ENCODE measurements at places on chromosomes 16 and 17.

DNA sequence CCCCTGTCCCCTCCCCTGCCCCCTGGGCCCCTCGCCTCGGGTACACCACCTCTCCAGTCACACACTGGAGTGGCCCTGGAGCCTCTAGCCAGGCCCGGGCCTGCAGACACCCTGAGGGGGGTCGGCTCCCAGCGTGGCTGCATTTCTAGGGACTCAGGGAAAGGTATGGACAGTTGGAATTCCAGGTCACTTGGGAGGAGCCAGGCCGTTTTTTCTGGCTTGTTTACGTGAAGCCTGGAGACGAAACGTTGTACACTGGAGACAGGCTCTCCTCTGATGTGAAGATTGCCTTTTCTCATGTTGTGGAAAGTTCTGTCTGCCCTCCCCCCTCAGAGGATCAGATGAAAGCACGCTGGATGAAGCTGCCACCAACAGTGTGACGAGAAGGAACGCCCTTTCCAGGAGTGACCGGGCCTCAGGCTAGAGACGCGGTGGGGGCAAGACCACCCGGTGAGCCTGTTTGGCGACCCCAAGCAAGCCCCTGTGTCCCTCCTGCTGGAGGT is 4.0 kb upstream of the PPP1R27 start:
- DNase-seq: no peak

DNA sequence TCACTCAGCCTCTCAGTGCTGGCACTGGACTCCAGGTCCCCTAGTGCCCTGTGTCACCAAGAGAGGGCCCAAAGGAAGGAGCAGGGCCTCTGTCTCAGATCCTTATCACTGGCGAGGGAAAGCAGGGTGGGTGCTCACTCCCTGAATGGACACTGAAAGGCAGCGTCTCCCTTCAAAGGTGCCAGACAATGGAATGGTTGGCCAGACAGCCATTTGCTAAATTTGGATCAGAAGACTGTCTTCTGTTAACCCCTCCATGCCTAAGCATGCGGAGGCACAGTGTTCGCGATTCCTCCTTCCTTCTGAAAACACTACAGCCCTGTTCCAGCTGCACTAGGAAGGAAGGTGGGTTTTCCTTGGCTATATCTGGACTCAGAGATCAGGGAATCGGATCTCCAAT is 48.4 kb downstream of the SRCIN1 start:
- DNase-seq: no peak

DNA sequence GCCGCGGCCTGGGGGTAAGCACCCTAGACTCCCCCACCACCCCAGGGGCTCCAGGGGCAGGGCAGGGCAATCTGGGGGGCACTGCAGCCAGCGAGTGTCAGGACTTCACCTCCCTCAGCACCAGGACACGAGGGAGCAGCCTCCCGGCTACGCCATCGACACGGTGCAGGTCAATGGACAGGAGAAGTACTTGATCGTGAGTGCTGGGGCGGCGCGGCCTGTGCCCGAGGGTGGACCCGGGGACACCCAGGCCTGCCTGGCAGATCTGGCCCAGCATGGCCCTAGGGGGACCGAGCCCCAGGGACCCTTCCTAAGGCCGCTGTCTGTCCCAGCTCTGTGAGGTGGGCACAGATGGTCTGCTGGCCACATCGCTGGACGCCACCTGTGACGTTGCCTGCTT is 3.1 kb upstream of the RHBDL1 start:
- DNase-seq: no peak

DNA sequence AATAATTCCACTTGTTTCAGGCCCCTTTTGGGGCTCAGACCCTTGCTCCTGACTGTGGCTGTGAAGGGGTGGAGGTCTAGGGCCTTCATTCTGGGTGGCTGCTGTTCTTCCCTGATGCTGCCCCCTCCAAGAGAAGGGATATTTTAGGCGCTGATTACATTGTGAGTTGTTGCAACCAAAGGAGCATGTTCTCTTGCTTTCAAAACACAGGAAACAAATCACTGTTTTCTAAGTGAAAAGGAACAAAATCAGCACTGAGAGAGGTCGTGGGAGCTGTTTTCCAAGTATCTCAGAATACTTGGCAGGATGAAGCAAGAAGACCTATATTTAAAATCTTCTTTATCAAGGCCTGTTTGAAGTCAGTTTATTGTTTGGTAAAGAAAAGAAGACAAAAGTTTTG is 25.3 kb upstream of the SEC14L1 start:
- peak; percentile 25 for DNase-seq

DNA sequence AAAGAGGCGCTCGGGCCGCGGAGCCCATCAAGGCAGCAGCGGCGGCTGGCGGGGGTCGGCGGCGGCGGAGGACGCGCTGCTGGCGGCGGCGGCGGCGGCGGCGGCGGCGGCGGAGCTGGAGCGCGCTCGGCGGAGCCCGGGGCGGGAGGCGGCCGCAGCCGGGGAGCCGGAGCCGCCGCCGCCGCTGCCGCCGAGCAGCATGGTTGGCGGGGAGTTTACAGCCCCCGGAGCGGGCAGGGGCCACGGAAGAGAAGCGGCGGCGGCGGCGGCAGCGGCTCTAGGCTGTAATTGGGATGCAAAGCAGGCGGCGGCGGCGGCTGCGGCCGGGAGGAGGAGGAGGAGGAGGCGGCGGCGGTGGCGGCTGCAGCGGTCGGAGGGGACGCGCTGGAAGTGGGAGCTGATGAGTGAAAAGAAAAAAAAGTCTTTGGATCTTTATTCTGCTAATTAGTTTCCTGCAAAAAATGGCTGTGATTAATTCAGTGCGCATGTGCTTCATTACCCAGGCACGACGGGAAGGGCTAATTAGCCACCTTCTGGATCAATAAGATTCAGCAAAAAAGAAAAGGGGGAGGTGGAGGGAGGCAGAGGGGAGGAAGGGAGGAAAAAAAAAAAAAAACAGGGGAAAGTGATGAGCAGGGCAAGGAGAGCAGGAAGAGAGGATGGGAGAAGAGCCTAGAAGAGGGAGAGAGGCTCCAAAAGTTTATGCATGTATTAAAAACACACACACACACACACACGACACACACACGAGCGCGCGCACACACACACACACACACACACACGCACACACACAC is 10.9 kb upstream of the ZFHX3 start:
- DNase-seq: peak; percentile 45

- DNase-seq: no peak
Observed at GRCh38 chr17:82303944-82304808, 13.2 kb downstream of the CD7 start.

GRCh38 chr16:85308611-85309540 is 196.6 kb upstream of the CIBAR2 start:
- no peak for DNase-seq

- no peak for DNase-seq
Observed at GRCh38 chr17:41621916-41622315, 2.5 kb downstream of the KRT17 start.

DNA sequence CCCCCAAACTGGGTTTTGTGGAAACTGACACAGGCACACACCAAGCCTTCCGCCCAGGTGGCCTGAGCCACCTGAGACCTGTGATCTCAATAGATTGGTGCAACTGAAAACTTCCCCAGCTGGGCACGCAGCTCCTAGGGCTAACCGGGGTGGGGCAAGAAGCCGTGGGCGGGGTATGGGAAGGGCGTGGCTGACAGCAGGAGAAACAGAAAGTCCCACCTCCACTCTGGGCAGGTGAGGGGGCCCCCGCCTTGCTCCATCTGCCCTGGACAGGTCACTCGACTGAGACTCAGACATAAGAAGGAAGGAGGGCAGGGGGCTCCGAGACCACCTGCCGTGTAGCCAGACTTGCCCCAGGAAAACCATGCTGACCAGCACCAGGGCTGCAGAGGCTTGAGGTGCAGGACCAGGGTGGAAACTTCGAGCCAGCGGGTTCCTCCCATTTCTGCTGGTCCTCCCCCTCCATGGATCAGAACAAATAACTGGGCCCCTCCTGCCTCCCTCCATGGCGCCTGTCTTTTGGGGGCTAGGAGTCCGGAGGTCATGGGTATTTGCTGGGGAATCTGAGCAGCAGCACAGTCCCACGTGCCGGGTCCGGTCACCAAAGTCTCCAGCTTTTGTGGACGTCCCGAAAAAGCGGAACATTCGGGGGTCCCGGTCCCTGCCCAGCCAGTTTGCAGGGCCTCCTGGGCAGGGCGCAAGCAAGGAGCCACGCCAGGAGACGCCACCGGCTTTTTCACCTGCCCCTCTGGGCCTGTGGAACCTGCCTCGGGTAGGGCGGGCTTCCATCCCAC is 1.3 kb downstream of the TIMP2 start:
- peak; percentile 64 for DNase-seq

GRCh38 chr16:5328546-5328945 is 231.0 kb upstream of the EEF2KMT start:
- no peak for DNase-seq

DNA sequence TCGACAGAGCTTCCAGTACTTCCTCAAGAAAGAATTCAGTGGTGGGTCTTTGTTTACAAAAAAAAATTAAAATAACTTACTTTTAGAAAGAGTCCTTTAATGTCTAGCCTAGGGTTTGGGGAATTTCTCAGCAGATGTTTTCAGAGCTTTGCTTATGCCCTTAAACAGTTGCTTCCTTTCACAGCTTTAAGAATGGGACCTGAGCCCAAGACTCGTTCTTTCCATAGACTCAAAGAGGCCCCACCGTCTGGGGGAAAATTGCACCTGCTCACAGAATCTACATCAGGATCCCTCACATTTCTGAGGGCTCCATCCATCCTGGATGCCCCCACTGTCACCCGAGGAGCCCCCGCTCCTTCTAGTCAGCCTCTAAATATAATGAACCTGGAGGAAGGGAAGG is 60.0 kb downstream of the RGS9 start:
- no peak for DNase-seq

GRCh38 chr16:56106527-56106926 is 84.8 kb upstream of the GNAO1 start:
- no peak for DNase-seq

GRCh38 chr16:87425941-87426340 is 33.8 kb downstream of the MAP1LC3B start:
- DNase-seq: no peak

DNA sequence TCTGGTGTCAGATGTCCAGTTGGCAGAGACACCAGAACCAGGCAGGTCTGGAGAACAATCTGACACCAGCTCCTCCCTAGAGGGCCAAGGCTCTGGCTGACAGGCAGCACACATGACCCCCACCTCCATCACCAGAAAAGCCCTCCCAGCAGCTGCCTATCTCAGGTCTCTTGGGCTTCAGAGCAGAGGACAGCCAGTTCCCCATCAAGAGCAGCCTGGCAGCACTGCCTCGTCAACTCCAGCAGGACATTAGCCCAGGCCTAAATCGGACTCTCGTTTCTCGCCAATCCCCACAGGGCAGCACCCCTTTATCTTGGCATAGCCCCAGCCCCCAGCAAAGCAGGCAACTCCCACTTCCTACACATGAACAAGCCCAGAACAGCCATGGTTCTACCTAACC is 4.4 kb downstream of the JUP start:
- no peak for DNase-seq

DNA sequence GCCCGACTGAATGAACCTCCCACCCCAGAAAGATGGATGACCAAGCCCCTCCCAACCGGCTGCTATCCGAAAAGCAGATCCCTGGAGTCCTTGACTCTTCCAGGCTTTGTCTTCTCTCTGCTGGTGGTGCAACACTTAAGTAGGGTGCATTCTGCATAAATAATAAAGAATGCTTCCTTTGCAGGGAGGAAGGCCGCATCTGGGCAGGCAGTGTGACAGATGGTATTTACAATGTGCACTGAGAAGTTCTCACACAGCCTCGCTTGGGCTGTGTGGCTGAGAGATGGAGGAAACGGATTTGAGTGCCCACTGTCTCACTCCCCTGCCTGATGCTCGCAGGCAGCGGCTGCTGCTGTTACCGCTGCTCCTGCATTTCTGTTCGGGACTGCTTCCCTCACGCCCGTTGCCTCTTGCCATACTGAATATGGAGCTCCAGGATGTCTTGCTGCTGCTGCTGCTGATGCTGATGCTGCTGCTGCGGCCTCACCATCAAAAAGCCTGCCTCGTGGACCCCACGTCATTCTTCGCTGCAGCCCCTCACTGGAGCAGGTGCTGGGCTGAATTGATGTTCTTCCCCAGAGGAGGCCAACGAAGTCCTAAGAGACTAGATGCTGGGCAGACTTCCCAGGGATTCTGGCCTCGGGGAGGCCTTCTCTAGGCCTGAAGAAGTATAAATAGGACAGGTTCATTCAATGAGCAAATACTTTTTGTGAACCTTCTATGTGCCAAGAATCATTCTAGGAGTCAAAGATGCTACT is 7.1 kb upstream of the RHBDL3 start:
- no peak for DNase-seq

- no peak for DNase-seq
Observed at GRCh38 chr16:10576390-10577304, 3.8 kb downstream of the EMP2 start.

GRCh38 chr16:82585675-82586074 is 41.1 kb upstream of the CDH13 start:
- no peak for DNase-seq

DNA sequence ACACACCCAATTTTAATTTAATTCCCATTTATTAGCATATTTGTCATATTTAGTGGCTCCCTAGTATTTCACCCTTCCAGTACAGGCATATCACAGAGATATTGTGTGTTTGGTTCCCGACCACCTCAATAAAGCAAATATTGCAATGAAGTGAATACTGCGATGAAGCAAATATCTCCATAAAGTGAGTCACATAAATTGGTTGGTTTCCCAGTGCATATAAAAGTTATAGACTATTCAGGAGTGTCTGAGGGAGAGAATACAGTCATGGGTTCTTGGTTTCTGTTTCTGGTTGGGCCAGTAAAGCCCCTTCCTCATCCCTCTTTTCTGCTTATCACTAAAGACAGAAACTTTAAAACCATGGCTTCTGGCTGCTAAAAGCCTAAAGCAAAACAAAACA is 295.4 kb upstream of the AXIN2 start:
- DNase-seq: no peak

DNA sequence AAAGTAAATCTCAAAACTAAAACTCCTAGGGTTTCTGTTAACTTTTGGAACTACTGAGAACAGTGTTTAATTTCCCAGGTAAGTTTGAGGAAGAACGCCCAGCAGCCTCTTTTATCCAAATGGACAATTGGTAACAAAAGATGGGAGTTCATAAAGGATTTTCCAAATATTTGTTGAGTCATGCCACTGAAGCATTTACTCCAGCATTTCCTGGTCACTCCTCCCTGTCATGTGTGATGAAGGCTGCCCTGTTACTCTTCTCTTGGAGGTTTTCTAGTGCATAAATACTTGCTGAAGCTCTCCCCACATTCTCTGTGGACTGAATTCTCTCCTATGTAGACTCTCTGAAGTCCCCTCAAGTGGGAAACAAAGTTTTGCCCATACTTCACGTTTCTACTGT is 16.5 kb downstream of the ZNF75A start:
- DNase-seq: no peak
